ENCODE measurements at places on chromosomes 12 and 14.
A peak's percentile ranks its signal among the peaks of the same experiment; 100 is the strongest.

- DNase-seq, result no peak
These were observed 208.8 kb upstream of the EEA1 start for GRCh38 chr12:93137656-93138612.

GRCh38 chr12:88553941-88554658, 26.2 kb downstream of the KITLG start:
- DNase-seq, result no peak

DNA sequence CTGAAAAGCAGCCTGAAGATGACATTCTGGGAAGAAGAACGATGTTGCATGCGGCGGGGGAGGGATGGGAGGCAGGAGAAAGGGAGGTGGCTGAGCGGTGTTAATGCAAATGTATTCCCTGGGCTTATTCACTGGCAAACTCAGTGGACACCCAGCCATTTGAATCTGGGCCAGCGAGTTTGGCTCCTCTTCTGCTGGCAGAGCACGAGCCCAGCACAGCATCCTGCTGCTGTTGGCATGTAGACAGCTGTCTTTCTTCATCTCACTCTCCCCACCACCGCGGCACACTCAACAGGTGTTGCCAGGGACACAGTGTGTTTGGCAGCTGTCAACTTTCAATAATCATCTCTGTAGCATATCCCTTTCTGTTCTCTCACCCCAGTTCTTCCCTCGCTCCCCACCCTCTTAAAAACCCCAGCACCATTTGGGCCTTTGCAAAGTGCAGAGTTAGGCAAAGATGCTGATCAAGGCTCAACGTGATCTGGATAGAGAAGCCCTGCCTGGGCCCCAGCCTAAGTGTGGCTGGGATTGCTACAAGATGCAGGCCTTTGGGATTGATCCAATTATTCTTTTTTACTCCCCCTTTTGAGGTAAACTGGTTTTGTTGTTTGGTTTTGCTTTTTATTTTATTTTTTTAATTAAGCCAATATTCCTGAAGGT, 131.9 kb downstream of the EXOC5 start:
- DNase-seq, result no peak

GRCh38 chr14:35295845-35296161, 3.6 kb downstream of the PSMA6 start:
- no peak for DNase-seq

DNA sequence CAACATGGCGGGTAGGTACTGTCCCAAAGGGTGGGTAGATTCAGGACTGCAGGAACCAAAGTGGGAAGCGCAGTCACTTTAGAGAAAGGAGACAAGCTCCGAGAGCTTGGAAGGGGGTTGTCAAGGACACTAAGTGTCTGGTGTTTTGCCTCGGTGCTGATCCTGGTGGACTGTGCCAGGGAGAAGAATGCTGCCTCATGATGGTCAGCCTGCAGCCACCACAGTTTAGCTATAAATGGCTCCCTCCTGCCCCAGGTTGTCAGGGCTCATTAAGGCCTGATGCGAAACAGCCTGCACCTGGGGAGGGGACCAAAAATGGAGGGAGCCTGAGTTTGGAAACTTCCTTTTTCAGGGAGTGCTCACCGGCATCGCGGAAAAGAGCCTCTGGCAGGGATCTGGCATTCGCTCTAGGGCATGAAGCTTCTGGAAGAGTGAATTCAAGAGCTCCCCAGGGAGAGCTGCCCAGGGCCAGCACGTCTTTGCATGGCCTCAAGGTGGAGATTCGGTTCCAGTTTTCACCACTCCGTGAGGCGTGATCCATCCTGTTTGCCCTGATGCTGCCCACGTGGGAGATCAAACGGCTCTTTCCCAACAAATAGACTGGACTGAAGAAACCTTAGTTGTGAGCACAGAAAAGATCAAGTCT, 164.0 kb downstream of the FOXN3 start:
- DNase-seq, result peak; percentile 47

- no peak for DNase-seq
These were observed 67.8 kb downstream of the CHGA start for GRCh38 chr14:92990456-92991430.

- no peak for DNase-seq
These were observed 4.0 kb downstream of the C12orf54 start for GRCh38 chr12:48486261-48486660.

GRCh38 chr12:15863984-15864383, 18.2 kb upstream of the STRAP start:
- no peak for DNase-seq

GRCh38 chr14:57254884-57255283, 13.8 kb downstream of the EXOC5 start:
- no peak for DNase-seq

GRCh38 chr12:122875590-122876220, 20.2 kb downstream of the VPS37B start:
- no peak for DNase-seq

GRCh38 chr14:61569812-61570548, 125.3 kb upstream of the HIF1A start:
- DNase-seq, result no peak

GRCh38 chr12:67241482-67241881, 27.7 kb upstream of the CAND1 start:
- DNase-seq, result no peak

DNA sequence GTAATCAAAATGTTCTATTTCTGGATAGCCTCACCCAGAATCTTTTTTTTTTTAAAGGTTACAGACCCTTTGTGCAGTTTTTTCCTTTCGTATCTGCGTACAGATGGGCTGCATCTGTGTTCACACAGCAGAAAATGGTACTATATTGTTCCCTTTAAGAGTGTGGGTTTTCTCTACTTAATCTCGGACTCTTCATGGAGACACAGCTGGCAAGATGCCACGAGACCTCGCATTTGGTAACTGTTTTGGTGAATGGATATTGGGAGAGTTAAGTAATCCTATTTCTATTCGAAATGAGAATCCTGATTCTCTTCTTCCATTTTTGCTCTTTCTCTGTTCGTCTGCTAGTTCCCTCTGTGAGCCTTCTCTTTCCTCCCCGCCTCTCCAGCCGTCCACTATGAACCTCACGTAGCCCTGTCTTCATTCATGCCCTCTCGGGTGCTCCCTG, 85.7 kb downstream of the SAMD4A start:
- DNase-seq, result no peak

- peak; percentile 33 for DNase-seq
These were observed 33.5 kb downstream of the SLC6A12 start for GRCh38 chr12:180445-180844.

GRCh38 chr12:6272300-6273204, 37.9 kb upstream of the PLEKHG6 start:
- DNase-seq, result no peak

GRCh38 chr14:75064205-75064567, 362 bp upstream of the ACYP1 start:
- DNase-seq, result no peak

DNA sequence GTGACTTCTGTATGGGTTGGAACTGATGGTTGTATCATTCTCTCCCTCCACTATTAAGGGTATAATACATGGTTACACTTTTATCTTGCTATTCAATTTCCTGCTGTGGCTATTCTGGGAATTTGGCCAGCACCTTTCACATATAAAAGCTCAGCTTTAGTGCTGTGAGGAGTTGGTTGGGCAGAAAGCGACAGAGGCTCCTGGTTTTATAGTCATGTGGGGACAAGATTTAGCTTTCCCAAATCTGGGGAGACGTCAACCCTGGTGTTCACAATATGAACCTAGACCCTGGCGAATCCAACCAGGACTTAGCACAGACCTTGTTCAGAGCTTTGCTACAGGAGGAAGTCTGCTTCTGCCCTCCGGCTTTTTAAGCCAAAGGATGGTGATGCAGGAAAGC, 36.5 kb downstream of the FOS start:
- DNase-seq, result no peak

DNA sequence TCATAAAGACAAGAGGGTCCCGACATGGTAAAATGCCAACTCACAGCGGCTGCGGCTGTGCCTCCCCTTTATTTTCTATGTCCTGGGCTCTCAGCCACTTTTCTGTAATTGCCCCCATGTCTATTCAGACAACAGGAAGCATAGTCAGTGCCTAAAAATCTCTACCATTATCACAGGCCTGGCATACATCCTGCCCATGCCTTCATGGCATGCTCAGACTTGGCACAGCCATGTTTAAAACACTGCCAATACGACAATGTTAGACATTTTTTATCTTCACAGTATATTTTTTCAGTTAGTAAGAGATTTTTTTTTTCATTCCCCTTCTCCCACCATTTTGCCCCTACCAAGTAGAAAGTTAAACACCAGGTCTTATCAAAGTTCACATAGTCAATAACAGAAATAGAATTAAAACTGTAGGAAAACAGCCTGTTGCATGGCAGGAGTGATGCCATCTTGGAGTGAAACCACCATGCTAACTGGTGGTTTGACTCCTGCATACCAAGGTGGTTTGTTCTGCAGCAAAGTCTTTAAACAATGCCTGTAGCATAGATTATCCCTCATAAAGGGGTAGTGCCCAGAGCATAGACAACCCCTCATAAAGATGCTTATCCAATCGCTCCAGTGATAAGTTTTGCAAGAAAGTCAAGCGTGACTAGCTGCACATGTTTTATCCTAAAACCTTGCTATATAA, 18.9 kb upstream of the CERS5 start:
- no peak for DNase-seq

Data from H7 (cell line).